Forelimb muscle (tissue), 1 donor: ENCODE measurements at places on chromosomes 3 and 15.

- DNase-seq, result no peak
These were observed 44.9 kb upstream of the PARP14 start for GRCh38 chr3:122635789-122636188.

GRCh38 chr3:194688200-194688740 is 2.6 kb downstream of the FAM43A start:
- DNase-seq, result no peak

- DNase-seq, result no peak
These were observed 14.4 kb upstream of the TNFSF10 start for GRCh38 chr3:172537507-172538158.

GRCh38 chr3:158863247-158863646 is 61.4 kb downstream of the MFSD1 start:
- DNase-seq, result no peak
